Aorta (tissue), 5 donors: ENCODE measurements at places on chromosomes 5 and 9. TPM values are rescaled to one million over a fixed set of nuclear protein-coding genes. Genes with fewer than 3 reads are reported as not detected.

- no peak for DNase-seq
Observed at GRCh38 chr9:114743446-114743845, 61.5 kb upstream of the TEX48 start.

- no peak for DNase-seq
Observed at GRCh38 chr5:161549106-161549505, 2.6 kb upstream of the GABRB2 start.

DNA sequence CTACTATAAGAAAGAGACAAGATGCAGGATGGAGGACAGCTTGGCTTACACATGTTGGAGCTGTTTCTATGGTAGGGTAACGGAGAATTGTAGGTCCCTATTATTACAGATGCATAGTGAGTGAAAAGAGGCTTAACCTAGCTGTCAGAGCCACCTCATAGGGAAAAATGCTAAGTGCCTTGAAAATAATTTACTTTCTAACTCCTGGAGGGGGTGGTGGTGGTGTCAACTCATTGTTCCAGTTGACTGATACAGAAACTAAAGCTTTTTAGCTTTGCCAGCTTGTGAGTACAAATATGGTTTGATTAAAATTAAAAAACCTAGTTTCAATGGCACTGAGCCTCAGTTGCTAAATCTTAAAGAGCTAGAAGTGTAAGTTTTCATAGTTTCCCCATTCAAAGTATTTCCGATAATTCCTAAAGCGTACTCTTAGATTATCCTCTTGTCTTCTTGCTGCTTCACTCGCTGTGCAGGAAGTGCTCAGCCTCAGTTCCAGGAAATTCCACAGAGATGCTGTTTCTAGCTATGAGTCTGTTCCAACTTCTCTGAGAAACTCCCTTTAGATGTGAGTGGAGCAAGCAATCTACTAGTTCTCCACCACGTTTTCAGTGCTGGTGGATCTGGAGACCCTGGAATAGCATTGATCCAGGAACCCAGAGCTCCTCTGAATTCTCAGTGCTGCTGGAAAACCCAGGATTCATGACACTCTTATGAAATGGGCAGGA is 265.2 kb downstream of the DMAC1 start:
- DNase-seq, result no peak

The ITGA2 gene
- total RNA-seq, result 5.2 TPM

DNA sequence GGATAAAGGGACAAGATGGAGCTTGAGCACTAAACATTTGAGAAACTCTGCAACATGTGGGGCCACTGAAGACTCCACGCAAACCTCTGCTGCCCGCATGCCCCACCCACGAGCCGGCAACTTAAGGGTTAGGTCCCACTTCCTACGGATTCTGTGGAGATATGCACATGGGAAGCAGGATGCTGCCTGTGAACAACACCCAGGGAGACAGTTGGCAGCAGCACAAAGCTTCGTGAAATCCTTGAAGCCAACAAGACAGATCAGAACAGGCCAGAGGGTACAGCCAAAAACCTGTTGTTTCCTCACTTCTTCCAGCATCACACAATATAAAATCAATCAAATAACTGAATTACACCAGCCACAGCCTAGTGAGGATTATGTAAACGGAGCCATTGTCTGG is 270.4 kb downstream of the ENC1 start:
- DNase-seq, result no peak

DNA sequence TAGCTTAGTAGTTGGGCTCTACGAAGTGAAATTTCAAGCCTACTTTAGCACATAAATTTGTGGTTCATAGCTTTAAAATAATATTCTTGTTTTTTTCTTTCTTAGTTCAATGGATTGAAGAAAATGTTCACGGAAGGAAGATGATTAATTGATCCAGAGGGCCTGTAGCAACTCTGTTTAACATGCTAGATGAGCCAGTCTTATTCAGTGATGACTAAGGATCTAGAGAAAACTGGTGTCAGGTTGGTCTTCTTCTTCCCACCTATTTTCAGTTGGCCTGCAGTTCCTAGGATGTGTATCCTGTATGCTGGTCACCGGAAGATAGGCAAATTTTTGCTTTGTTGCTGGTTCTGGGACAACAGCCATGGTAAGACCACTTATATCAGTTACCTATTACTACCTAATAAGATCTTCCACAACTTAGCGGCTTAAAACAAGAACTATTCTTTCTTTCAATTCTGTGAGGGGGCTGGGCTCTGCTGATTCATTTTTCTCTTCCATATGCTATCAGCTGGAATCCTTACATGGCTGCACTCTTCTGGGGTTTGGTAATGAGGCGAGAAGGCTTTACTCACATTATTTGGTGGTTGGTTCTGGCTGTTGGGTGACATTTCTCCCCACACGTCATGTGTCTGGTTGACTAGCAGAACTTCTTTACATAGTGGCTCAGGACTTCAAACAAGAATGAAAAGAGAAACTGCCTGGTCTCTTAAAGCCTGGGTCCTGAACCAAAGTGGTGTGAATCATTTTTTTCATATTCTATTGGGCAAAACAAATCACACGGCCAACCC is 182.7 kb upstream of the ACTBL2 start:
- no peak for DNase-seq

The ZFR gene
- total RNA-seq, result 62.9 TPM

DNA sequence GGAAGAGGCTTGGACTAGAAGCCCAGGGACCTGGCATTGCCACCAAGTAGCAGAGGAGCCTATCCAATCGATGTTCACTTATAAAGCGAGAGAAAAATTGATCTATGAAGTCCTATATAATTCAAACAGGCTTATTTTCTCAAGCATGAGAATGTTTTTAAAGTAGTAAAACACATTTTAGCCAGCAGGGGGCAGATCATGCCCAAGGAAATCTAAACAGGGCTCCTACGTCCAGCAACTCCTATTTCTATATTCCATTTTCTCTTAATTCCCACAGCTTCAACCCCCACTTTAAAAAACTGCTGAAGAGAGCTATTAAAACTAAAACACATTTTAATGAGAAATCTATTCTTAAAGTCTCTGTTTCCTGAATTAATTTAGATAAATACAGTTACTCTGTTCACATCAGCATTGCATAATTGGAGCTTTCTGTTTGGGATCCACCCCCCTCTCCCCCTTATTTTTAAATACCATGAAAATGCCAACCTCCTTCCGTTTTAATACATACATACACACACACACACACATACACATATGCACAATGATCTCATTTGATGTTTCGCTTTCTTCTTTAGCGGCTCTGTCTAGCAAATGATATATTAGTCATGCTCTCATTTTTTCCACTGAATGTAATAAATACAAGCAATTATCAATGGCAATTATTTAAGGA is 144.9 kb downstream of the MYO10 start:
- no peak for DNase-seq

DNA sequence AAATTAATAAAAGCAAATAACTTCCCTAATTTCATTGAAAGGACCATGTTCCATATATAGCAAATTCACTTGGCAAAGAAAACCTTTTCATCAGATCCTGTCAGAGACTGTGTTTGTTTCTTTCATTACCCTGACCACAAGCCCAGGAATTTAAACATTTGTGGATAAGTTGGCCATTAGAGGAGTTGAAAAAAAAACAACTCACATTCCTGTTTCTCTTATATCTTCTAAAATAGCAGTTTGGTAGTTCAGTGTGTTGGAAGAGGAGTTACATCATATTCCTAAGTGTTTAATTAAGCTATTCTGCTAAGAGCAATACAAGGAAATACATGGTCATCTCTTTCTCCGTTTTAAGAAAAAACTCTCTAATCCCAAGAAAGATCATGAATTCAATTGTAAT is 505.6 kb downstream of the TLE1 start:
- no peak for DNase-seq

- DNase-seq, result no peak
Observed at GRCh38 chr9:93895535-93895934, 59.6 kb downstream of the BARX1 start.

- no peak for DNase-seq
Observed at GRCh38 chr5:119357270-119357669, 1.5 kb downstream of the TNFAIP8 start.

DNA sequence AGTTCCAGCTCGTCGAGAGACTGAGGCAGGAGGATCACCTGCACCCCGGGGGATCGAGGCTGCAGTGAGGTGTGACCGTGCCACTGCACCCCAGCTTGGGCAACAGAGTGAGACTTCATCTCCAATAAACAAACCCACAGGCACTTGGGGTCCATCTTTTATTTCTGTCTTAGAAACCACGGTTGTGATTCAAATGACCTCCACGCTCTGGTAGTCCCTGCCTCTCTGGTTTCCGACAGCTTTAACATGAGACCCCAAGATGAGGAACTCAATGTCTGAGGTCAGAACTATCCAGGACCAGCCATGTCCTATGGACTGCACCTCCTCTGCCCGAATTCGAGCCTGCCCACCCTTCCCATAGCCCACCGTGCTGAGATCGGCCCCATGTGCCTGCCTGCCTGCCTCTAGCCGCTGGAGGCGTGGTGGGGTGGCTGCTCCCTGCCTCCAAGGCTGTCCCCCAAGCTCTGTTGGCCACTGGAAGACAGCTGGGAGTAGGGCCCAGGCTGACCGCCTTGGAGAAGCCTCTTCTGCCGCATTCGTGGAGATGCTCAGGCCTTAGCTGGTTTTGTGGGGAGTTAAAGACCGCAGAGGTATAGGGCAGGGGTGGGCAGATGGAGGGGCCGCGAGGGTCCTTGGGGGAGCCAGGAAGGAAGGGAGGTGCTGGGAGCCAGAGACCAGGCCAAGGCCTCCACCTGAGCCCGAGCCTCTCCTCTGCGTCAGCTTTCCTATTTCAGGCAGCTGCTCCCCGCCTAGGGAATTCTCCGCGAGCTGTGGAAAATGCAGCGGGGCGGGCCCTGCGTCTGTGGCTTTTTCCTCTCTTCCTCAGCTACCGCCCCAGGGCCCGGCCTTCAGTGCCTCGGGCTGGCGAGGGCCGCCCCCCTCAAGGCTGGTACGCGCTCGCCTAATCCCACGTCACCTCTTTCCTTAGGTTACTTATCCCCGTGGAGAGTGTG is 6.9 kb upstream of the WDR5 start:
- DNase-seq, result no peak

- no peak for DNase-seq
Observed at GRCh38 chr5:143657647-143658285, 154.2 kb upstream of the HMHB1 start.

DNA sequence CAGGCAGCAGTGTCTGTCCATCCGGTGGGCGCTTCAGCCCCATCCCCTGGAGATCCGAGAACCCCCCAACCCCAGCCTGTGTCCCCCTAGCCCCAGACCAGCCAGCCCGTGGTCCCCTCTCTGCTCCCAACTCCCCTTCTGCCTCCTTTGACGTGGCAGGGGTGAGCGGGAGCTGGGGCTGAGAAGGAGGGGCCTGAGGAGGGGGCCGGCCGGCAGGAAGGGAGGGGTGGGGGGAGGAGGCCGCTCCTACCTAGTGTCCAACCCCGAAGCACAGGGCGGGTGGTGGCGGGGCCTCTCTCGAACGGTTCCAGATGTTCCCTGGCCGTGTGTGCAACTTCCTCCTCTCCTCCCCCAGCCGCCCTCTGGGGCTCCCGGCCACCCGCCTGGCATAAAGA is 31.0 kb downstream of the GOLGA2 start:
- DNase-seq, result peak; percentile 88

DNA sequence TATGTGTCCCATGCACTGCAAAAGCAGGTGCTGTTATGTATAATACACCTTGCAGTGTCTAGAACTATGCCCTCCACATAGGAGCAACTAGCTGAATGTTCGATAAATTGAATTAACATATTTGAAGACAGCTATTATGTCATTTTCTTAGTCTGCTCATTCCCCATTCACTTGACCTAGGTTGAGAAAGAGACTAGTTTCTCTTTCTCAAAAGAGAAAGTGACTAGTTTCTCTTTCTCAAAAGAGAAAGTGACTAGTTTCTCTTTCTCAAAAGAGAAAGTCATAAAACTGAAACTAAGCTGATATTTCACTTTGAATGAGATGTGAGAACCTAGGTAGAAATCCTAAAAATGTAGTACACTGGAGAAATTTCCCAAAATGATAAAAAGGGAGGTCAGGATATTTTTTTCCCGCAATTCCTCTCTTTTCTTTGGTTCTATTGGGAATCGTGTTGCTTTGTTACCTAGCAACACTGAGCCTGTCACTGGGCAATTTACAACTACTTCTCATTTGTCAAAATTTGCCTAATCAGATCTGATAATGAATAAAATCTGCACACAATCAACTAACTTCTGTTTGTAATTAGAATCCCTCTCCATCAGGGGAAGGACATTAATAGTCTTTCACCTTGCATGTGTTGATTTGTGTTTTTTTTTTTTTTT is 132.0 kb upstream of the GRIA1 start:
- no peak for DNase-seq
